Stimulated activated CD4-positive, alpha-beta T cell treated with anti-CD3 and anti-CD28 coated beads, Interleukin-2, amount 100 ng/mL, for 4 hours (primary cell): ENCODE measurements at places on chromosomes 6 and 20.

DNA sequence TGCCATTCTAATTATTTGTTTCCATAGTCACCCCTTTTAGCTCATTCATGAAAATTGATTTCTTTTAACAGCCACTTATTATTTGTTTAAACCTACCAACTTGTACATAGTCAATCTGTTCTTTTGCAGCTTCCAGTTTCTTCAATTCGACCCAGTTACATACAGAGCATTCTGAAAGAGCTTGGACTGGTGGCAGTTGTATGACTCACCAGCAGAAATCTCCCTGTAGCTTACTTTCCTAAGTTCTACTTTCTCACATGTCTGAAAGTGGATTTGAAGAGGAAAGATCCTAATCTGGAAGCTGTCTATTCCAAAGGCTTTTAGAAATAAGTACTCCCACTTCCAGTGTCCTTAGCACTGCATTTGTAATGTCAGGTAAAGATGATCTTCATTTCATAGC lies 447.9 kb downstream of the HTR1B start:
- DNase-seq, result no peak

DNA sequence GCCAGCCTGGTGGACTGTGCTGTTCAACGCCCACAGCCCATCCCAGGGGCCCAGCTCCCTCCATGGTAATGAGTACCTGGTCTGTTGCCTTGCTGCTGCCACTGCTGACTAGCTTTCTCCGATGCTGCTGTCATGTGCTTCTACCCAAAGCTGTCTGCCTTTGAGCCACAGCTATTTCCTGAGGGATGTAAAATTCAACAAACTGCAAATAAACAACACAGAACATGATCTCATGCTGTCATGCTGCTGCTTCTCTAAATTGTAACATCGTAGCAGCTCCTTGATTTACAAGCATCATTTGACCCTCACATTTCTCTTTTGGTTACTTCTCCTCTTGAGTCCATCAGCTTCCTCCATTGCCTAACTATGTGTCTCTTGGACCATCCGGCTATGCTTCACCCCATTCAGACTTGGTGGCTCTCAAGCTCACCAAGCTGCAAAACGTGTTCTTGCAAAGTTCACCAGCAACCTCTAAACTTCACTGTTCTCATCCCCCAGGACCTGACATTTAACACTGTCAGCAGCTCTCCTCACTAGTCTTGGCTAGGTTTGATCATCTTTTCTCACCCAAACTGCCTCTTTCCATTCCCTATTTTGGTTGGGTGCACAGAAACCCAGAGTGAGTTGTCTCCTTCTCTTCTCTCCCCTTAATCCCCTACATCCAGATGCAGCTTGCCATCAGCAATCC lies 54.6 kb downstream of the FYN start:
- no peak for DNase-seq

- DNase-seq, result no peak
Measured at GRCh38 chr6:71028877-71029252, 72.0 kb upstream of the B3GAT2 start.

GRCh38 chr20:39823224-39823623 lies 861.1 kb downstream of the DHX35 start:
- DNase-seq, result no peak

GRCh38 chr6:24060982-24061754 lies 64.8 kb upstream of the NRSN1 start:
- no peak for DNase-seq

GRCh38 chr20:47274401-47275108 lies 81.9 kb downstream of the ZMYND8 start:
- DNase-seq, result peak; percentile 14

GRCh38 chr6:124147621-124148020 lies 344.0 kb downstream of the NKAIN2 start:
- DNase-seq, result no peak

DNA sequence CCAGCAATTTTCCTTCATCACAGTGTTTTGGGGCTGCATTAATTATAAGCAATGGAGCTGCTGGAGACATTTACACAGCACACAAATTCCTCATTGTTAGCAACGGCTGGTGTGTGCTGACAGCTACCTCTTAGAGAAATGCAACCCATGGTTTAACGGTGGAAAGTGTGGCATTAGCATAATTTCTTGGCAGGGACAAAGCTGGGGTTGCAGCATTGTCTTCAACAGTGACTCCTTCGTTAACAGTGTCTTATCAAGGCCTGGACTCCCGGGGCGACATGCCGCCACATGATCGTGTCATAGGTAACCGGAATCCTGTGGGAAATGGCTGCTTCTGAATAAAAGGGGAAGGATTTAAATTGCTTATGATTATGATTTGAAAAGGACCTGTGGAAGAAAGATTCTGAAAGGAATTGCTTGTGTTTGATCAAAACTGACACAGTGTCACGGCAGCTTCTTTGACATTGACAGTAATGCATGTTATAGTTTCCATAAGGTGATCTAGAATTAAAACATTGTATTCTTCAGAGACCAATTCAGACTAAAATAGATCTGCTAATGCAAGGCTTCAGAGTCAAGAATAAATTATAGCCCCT lies 128.0 kb downstream of the UST start:
- DNase-seq, result no peak

- DNase-seq, result no peak
Measured at GRCh38 chr20:53362736-53363135, 230.9 kb downstream of the ZNF217 start.

GRCh38 chr20:43461894-43462659 lies 4.4 kb downstream of the SRSF6 start:
- DNase-seq, result no peak

DNA sequence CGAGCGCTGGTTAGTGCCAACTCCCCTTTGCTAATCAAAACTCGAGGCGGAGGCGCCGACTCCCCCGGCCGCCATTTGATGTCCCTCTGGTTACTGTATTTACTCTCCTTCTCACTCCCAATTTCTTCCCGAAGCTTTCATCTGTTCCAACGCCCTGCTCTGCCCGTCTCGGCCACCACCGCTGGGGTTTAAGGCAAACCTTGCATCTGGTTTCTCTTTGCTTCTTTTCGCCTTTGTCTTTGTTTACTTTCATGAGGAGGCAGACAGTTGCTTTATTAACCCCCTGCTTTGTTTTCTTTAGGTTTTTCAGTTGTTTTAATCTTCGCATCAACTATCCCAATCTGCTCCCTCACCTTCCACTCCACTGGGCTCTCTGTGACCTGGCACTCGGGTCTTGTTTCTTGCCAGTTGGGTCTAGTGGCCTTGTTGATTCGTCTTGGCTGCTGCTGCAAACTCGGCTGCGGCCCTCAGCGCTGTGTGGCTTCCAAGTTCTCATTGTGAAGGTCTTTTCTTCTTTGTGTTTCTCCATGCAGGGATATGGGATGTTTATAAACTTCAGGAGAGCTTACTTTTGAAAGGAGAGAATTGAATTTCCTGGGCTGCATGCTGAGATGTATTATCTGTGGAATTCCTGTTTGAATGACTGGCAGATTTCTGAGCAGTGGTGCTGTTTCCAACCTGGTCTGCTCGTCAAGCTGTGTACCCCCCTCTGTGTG lies 155.1 kb downstream of the CDC5L start:
- DNase-seq, result no peak

- no peak for DNase-seq
Measured at GRCh38 chr6:13917141-13917540, 7.6 kb upstream of the RNF182 start.
